ENCODE measurements at places on chromosomes 13 and 19.
A peak's percentile ranks its signal among the peaks of the same experiment; 100 is the strongest.

GRCh38 chr13:84951128-84951527 is 848.1 kb downstream of the SLITRK6 start:
- DNase-seq, result no peak

GRCh38 chr19:51501594-51502263 is at the start of gene SIGLEC12:
Gene SIGLEC12 (minus strand): TSS chr19:51501800. CDS start chr19:51501733, 67 bp downstream.
- DNase-seq, result no peak

DNA sequence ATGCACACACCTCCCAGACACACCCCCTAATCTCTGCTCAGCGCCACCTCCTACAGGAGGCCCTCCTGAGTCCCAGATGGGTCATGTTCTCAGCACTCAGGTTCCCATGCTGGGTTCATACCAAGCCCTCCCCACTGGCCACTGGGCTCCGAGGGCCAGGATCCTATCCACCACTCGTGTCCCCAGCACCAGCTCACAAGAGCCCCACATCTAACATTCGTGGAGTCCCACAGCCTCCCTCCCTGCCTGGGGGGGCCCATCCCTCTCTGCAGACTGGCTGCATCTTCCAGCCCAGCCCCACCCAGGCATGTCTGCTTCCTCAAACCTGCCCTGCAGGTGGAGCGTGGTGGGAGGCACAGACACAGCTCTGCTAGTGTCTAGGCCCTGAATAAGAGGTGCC is 227.4 kb downstream of the TUBA3C start:
- no peak for DNase-seq

- DNase-seq, result no peak
Observed at GRCh38 chr19:49117677-49118564, 1.0 kb downstream of the C19orf73 start.

DNA sequence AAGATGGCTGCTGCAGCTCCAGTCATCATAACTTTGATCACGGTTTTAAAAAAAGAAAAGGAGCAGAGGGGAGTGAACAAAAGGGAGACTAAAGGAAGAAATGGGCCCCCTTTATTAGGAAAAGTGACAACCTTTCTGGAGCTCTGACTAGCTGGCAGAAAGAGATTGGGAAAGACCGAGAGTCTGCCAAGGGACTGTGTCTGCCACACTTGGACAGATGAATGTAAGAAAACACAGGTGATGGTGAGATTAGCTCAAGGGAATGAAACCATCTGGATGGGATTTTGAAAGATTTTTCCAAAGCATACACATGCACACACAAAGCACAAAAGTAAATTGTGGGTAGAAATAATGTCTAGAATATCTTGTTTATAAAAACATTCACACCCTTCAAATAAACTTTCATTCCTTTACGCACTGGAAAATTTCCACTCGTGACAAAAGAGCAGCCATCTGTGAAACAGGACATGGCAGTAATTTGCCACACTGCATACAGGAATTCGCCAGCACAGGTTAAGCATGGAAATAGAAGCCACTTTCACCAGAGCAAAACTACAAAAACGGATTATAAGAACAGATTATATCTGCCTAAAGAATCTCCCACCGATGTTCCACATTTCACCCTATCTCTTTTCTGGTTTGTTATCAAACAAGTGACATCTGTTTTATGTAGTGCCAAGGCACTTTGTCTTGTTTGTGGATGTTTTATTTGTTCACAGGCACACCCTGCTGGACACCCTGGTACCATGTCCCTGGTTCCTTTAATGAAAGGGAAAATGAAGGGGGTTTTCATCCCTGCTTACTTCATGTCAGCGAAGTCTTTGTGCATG is 819.5 kb downstream of the DIAPH3 start:
- no peak for DNase-seq

GRCh38 chr13:74306496-74306895 is 172.3 kb upstream of the KLF12 start:
- no peak for DNase-seq

DNA sequence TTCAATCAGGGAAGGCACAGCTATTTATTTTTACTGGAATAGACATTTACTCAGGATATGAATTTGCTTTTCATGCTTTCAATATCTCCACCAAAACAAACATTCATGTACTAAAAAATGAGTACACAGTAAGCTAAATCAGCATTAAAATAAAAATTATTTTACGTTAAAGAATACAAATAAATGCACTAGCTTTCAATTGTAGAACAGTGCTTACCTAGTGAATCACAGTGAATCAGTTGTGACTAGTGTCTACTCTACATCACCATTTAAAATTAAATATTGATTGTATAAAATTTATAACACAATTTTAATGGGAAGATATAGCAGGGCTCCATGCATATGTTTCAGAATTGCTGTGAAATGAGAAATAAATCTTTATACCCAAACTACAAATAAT is 929.6 kb upstream of the ATXN8OS start:
- no peak for DNase-seq

GRCh38 chr13:25771641-25772478 is 280.0 kb downstream of the SHISA2 start:
- no peak for DNase-seq

- no peak for DNase-seq
Observed at GRCh38 chr13:92913840-92914239, 312.8 kb upstream of the GPC6 start.

GRCh38 chr13:28734906-28735305 is 16.1 kb upstream of the SLC46A3 start:
- no peak for DNase-seq

DNA sequence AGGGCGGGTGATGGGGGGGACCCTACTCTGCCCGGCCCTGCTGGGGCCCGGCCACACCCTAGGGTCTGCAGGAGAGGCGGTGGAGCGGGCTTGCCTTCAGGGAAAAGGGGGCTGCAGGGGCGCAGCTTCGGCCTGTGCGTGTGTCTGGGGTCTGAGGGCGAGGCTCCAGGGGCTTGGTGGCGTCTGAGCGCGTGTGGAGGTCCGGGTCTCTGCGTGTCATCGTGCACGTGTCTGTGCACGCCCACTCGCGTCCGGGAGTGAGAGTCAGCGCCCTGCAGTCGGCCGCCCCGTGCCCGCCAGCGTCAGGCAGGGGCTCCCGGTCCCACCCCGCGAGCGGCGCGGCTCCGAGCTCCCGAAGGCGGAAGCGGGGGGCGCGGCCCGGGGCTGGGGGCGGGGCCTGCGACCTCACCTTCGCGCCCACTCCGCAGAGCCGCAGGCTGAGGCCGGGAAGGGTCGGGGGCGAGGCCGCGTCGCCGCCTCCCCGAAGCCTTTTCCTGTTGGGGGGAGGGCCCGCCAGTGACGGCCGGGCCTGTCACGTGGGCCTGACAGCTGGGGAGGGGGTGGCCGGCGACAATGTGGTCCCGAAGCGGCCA is at the start of gene ARHGAP45:
Gene ARHGAP45, plus strand, starts transcription at position 420 of the 593 bp plus-strand sequence. CDS start 239 bp downstream, outside the sequence.
- DNase-seq, result peak; percentile 62

- no peak for DNase-seq
Observed at GRCh38 chr13:45249662-45250061, 48.8 kb upstream of the KCTD4 start.

DNA sequence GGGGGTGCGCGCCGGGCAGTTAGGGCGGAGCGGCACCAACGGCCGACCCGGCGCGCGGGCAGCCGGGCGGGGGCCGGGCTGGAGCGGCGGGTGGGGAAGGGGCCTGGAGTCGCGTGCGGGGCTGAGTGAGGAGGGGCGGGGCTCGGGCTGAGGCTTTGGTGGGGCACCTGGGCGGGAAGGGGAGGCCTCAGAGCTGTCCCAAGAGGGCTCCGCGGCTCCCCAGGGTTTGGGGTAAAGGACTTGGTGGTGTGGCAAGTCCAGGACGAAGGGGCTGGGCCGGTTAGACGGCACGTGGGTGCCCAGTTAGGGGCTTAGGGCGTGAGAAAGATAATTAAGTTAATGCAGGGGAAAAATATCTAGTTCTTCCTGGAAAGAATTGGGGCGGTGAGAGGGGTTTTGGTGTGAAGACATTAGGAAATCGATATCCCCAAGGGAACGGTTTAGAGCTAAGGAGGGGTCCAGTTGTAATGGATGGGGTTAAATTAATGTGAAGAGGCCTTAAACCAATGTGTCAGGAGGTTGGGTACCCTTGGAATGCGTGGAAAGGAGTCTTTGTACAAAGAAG is 496 bp downstream of the ZNF574 start:
- no peak for DNase-seq

DNA sequence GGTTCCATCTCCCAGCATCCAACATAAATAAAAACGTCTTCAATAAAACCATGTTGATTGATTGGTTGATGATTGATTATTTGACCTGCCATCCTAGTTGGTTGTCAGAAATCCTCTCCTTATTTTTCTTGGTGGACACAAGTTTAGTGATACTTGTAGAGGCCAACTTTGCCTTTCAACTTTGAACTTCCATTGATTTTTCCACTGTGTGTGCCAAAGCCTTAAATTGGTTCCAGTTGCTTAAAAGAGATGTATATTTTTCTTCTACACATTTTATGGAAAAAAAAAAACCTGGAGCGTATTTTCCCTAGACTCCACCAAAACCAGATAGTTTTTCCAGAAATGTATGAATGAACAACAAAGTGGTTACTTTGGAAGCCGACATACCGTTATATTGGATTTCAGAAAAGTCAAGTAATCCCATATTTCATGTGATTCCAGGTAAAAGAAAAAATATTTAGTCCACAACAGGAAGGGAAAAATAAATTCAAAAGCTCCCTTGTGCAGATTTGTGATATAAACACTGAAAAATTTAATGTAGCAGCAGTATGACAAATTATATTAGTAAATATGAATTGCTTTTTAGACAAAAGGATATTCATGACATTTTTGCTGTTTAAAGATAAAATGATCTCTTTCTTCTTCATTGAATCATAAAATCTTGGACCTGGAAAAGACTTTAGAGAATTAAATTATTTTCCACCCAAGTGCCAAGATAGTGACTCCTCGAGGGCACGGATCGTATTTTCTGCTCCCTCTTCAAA is 85.2 kb downstream of the MBNL2 start:
- DNase-seq, result no peak

GRCh38 chr13:113155201-113155600 is 3.2 kb upstream of the PROZ start:
- DNase-seq, result no peak

GRCh38 chr19:8334458-8335342 is 8.4 kb downstream of the KANK3 start:
- DNase-seq, result no peak

DNA sequence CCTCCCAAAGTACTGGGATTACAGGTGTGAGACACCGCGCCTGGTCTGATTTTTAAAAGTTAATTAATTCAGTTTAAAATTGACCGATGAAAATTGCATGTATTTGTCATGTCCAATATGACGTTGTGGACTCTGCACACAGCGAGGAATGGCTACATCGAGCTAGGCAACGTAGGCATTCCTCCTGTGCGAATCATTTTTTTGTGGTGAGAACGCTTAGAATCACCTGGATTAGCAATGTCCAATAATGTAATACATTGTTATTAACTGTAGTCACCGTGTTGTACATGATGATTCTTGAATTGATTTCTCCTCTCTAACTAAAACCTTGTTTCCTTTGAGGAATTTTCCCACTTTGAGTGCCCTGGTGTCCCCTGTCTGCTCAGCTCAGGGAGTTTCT is 3.4 kb downstream of the LAIR2 start:
- no peak for DNase-seq

- DNase-seq, result no peak
Observed at GRCh38 chr19:6287269-6287885, 7.6 kb upstream of the MLLT1 start.

DNA sequence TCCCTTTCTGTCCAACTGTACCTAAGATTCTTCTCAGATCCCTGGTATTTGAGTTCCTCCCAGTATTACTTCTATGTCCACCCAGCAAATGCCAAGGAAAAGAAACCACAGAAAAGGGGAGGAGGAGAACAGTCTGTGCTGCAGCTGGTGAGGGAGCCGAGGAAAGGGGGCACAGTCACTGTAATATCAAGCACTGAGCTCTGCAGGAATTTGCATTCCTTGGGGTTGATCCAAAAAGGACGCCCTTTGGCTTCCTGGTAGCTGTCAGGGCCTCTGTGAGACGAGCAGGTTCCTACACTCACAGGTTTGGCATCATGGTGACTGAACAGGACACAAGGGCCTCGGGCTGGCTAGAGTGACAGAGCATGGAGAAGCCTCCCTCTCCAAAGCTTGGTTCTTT is 273.4 kb downstream of the NHLRC3 start:
- DNase-seq, result no peak

GRCh38 chr13:109782823-109783431 is 3.5 kb downstream of the IRS2 start:
- no peak for DNase-seq

- no peak for DNase-seq
Observed at GRCh38 chr13:61094865-61095264, 320.8 kb downstream of the PCDH20 start.

DNA sequence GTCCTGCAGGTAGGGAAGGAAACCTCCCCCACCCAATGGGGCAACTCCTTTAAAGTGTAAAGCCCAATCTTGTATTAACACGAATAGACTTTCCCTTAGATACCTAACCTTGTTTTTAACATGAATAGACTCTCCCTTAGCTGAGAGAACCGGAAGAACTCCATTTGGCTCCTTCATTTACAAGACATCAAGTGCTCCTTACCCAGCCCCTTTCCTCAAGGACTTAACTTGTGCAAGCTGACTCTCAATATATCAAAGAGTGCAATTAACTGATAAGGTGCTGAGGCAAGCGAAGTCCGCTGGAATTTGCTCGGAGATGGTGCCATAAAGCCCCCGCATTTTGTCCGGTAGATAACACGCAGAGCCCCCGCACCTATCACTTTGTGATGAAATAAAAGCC is 9.9 kb upstream of the ZNF90 start:
- no peak for DNase-seq

DNA sequence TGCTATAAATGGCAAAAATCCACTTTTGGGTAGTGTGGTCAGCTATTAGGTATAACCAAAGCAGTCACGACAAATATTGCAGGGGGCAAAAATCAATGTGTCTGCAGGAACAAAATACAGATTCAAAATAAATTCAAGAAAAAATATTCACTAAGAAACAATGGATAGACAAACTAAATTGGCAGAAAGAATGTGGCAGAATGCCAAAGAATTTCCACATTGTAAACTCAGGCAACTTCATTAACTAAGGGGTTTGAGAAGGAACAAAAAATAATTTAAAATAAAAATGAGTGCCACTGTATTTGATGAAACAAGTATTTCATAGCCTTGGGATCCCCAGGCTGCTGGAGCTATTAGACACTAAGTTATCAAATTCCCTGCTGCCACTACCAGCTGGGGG is 193.1 kb downstream of the VWA8 start:
- DNase-seq, result no peak

- DNase-seq, result no peak
Observed at GRCh38 chr19:7533281-7533885, 2.1 kb upstream of the PNPLA6 start.

DNA sequence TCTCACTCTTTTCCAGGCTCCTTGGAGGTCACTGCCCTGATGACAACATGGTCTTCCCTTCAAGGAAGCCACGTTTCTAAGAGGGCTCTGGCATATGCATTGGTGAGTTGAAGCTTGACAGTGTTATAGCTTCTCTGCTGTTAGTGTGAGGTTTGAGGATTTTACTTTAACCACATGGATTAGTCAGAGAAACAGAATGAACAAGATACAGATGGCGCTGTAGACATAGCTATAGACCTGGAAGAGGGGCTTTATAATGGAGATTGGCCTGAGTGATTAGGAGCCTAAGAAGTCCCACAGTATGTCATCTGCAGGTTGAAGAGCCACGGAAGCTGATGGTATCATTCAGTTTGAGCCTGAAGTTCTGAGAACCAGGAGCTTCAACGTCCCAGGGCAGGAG is 18.4 kb upstream of the URI1 start:
- no peak for DNase-seq

Measured in stimulated activated CD4-positive, alpha-beta T cell treated with anti-CD3 and anti-CD28 coated beads, Interleukin-15, amount 100 ng/mL, for 1 hour (primary cell).